Islet precursor cell (in vitro differentiated cells): ENCODE measurements at places on chromosomes 5 and 9.

DNA sequence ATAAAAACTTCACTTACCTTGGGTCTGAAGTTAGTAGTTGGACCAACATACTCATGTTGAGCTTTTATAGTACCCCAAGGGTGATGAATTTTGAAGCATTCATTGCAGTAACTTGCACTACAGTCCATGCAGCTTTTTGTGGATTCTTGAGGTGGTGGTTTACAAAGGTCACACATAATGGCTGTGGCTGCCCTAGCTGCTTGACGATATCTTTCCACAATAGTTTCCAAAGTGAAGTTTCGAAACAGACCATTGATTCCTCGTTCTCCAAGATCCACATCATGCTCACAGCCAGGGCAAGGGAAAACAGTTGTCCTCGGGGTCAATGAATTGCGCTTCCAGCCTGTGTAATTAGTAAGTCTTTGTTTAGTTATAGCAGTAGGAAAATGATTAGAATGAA is 22.7 kb downstream of the TRIM36 start:
- DNase-seq, result no peak

DNA sequence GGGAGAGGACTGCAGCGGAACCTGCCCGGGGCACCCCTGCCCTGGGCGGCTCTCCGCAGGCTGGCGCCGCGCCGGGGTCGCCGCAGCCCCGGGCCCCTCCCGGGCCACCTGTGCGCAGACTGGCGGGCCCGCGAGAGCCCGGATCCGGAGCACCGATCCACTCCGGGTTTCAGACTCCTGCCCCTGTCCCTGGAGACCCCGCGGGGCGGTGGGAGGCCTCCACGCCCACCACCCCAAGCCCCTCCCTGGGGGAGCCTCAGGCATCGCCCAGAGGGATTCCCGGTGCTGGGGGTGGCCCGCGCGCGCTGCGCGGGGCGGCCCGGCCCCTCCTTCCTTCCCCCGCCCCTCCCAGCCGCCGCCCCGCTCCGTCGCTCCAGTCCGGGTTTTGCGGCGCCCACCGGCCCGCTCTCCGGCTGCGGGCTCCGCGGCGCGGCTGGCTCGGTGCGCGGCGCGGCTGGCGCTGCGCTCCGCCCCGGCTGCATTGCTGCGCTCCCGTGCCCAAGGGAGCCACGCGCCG is at the start of gene UNC5A:
TSS of gene UNC5A (plus strand) at position 479 of the 517 bp plus-strand sequence. CDS start 192 bp downstream, outside the sequence.
- DNase-seq, result peak; percentile 76

GRCh38 chr9:23423999-23424398 is 402.0 kb downstream of the ELAVL2 start:
- no peak for DNase-seq

DNA sequence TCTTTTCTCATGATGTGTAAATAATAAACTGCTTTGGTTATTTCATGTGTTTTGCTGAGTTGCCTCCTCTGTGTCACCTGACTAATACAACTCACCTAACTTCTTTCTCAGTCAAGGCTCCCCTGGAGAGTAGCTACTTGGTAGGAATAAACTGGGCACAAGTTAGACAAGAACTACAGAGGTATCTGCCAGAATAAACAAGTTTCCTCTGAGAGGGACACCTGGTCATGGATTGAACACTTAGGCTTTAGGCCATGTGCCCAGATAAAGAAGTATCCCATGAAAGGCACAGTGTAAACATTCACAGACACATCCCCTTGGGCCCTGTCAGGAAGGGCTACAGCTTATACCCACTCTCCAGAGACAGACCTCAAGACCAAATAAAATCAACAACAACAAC is 532.5 kb downstream of the KIF4B start:
- DNase-seq, result no peak

GRCh38 chr5:116553366-116553765 is 21.3 kb downstream of the SEMA6A start:
- DNase-seq, result peak; percentile 50

GRCh38 chr9:78325343-78325742 is 28.4 kb downstream of the PSAT1 start:
- peak; percentile 71 for DNase-seq

- DNase-seq, result no peak
Observed at GRCh38 chr5:113330533-113331208, 104.1 kb downstream of the TSSK1B start.

- peak; percentile 66 for DNase-seq
Observed at GRCh38 chr9:83596899-83597504, 25.9 kb upstream of the IDNK start.

- DNase-seq, result no peak
Observed at GRCh38 chr5:133229931-133230664, 178.3 kb downstream of the HSPA4 start.

GRCh38 chr5:174731214-174732035 is 7.0 kb downstream of the MSX2 start:
- DNase-seq, result peak; percentile 74

GRCh38 chr5:151483176-151483575 is 35.8 kb downstream of the SLC36A1 start:
- DNase-seq, result no peak

GRCh38 chr5:124630767-124631704 is 115.4 kb downstream of the ZNF608 start:
- DNase-seq, result peak; percentile 76

DNA sequence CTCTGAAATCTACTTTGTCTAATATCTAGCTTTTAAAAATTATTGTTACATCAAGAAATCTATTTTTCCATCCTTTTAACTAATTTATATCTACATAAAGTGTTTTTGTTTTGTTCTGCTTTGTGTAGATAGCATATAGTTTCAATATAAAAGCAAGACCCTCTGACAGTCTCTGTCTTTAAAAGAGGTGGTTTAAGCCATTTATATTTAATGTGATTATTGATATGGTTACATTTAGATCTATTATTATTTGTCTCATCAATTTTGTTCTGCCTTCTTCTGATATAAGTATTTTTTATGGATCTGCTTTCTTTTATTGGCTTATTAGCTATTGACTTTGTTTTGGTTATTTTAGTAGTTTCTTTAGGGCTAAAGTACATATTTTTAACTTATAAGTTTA is 16.0 kb downstream of the HMGXB3 start:
- no peak for DNase-seq

GRCh38 chr5:42830924-42831323 is 19.2 kb upstream of the SELENOP start:
- DNase-seq, result no peak

DNA sequence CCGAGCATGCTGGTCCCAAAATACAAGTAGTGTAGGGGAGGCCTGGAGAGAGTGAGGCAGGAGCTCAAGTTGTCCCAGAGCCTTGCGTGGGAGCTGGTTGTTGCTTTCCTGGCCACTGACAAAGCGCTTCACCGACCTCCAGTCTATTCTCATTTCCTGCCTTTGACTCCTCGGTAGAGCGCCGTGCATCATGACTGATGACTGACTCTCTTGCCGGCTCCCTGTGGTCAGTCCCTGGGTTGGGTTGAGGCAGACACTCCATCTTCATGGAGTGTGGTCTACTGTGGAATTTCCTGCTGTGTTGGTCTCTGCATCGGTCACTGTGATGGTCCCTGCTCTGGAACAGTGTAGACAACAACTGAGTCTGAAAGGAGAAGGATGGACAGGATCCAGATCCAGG is 175.1 kb upstream of the S1PR3 start:
- no peak for DNase-seq

DNA sequence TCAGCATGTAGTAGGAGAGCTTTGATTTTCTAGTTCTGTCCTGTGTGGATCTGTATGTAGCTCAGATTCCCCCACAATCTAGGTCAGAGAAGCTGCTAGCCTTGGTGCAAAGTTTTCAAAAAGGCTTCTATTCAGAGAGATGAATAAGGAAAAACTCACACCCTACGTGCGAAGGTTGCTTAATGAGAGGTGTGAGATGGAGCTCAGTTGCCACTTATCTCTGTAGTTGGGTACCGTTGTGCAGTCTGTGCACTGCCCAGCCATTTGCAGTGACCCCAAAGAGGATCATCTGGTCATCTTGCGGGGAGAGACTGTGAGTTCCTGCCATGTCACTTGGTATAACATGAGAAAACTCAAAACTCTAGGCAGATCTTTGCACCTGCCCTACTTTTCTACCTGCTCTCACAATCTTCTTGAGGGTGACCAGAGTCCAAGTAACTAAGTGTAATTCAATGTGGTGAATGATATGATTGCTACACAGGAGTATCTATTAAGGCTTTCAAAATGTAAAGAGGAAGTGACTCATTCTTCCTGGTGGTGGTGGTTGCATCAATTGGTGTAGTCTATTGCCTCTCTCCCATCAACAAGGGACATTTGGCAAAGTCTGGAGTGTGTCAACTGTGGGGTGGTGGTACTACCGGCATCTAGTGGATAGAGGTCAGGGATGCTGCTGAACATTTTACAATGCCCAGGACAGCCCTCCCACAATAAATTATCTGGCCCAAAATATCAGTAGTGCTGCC is 65.2 kb downstream of the TMC1 start:
- no peak for DNase-seq

DNA sequence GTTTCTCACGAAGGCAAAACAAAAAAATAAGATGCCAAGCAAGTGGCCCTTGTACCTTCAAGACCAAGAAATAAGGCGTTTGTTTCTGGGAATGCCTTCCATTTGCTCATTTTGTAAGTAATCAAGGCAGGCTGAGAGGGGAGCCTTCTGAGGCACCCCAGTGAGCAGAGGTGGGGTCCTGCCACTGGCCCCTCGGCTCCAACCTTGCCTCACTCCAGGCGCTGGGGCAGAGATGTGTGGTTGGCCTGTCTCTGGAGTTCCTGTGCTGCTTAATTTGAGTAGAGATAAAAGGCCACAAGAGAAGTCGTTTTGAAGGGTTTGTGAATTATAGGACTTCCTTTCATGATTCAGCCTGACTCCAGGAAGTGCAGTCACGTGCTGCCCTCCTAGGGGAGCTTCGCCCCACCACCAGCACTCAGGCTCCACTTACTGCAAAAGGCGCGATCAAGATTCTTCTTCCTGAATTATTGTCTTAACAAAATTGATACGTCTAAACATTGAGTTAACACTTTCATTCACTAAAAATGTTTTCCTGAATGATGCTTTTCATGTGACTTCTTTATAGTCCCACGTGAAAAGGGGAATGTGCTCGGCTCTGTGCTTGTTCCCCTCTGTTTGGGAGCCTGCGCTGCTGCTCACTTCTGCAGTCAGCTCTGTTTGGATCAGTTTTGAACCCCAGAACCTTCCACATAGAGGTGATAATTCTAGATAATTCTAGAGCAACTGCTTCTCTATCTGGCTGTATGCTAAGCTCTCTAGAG is 13.7 kb downstream of the SYK start:
- DNase-seq, result no peak

DNA sequence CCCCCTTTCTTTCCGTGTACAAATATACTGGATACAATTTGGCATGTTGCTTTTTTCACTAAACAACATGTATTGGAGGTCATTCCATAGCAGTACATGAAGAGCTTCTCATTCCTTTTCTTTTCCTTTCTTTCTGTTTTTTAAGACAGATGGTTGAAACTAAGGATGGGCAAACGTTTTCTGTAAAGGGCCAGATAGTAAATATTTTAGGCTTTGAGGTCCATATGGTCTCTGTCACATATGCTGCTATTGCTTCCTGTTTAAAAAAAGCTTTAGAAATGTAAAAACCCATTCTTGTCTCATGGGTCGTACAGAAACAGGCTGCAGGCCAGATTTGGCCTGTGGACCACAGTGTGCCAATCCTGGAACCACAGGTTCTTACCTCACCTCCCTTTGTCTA is 160.1 kb downstream of the ACER2 start:
- no peak for DNase-seq

DNA sequence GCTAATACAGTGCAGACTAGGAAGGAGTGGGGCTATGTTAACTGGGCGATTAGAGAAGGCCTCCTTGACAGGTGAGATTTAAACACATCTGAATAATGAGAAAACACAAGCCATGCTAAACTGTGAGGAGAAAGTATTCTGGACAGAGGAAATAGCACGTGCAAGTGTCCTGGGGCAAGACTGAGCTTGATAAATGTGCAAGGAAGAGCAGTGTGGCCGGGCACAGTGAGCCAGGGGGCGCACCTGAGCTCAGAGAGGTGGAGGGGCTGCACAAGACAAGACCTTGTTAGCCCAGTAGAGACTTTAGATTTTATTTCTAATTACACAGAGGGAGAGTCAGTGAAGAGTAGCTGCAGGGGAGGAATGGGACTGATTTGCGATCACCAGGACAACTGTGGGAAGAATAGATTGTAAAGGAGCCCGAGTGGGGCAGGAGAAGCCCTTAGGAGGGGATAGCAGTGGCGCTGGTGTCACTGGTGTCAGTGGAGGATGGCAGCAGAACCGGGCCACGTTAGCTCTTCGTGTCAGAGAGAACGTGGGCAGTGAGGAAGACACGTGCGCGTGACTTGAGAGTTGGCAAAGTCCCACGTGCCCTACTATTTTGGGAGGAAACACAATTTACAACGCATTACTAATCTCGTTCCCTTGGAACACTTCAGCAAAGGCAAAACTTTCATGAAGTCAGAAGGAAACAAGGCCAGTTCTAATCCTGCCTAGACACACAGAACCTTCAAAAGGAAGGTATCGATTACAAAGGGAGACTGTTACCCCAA is 17.9 kb upstream of the C5orf47 start:
- DNase-seq, result no peak

- no peak for DNase-seq
Observed at GRCh38 chr9:32926911-32927310, 74.5 kb downstream of the APTX start.

- peak; percentile 77 for DNase-seq
Observed at GRCh38 chr5:133944263-133945185, 23.9 kb downstream of the C5orf15 start.

DNA sequence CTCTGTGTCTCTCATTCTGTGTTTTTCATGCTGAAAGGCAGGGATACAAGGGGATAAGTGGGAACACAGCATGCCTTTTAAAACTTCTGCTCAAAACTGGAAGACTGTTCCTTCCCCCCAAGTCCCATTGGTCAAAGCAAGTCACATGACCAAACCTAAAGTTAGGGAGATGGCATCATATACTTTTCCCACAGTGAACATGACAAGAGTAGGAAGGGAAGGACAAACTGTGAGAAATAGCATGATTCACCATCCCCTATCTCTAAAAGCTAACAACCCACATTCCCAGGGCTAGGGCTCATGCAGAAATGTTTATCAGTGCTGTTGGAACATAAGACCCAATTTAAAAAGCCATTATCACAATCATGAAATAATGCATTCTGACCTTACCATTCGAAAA is 24.2 kb upstream of the SHISAL2B start:
- DNase-seq, result no peak

DNA sequence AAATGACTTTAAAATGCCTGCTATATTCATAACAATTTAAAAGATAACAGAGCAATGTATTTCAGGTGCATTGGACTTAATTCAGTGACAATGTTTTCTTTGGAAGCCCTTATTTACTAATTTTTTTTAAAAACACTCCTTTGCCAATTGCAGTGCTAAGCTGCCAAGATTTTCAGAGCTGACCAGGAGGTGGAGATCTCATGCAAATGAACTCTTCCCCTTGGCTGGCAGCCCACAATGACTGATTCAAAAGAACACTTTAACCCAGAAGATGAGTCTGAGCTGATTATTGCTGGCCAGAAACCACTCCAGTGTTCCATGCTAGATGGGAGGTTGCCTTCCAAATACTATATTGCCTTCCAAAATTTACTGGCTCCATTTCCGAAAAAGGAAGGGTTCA is 128.3 kb upstream of the CCNH start:
- peak; percentile 57 for DNase-seq

GRCh38 chr5:27325513-27325912 is 287.1 kb upstream of the CDH9 start:
- DNase-seq, result no peak

- no peak for DNase-seq
Observed at GRCh38 chr5:3845230-3845629, 249.6 kb downstream of the IRX1 start.

- no peak for DNase-seq
Observed at GRCh38 chr9:125172031-125172755, 17.4 kb downstream of the PPP6C start.

- DNase-seq, result no peak
Observed at GRCh38 chr5:32241034-32241783, 67.1 kb upstream of the GOLPH3 start.

- DNase-seq, result no peak
Observed at GRCh38 chr5:172852490-172853354, 18.7 kb downstream of the ERGIC1 start.
